ENCODE measurements at places on chromosomes 6 and 20.
A peak's percentile ranks its signal among the peaks of the same experiment; 100 is the strongest.

GRCh38 chr6:143598466-143599080, 79.2 kb upstream of the PHACTR2 start:
- DNase-seq = peak; percentile 30
- H3K4me3 ChIP-seq = no peak overlapping the region
- H3K36me3 ChIP-seq = peaks cover 10% of the 10 kb centered on the region

DNA sequence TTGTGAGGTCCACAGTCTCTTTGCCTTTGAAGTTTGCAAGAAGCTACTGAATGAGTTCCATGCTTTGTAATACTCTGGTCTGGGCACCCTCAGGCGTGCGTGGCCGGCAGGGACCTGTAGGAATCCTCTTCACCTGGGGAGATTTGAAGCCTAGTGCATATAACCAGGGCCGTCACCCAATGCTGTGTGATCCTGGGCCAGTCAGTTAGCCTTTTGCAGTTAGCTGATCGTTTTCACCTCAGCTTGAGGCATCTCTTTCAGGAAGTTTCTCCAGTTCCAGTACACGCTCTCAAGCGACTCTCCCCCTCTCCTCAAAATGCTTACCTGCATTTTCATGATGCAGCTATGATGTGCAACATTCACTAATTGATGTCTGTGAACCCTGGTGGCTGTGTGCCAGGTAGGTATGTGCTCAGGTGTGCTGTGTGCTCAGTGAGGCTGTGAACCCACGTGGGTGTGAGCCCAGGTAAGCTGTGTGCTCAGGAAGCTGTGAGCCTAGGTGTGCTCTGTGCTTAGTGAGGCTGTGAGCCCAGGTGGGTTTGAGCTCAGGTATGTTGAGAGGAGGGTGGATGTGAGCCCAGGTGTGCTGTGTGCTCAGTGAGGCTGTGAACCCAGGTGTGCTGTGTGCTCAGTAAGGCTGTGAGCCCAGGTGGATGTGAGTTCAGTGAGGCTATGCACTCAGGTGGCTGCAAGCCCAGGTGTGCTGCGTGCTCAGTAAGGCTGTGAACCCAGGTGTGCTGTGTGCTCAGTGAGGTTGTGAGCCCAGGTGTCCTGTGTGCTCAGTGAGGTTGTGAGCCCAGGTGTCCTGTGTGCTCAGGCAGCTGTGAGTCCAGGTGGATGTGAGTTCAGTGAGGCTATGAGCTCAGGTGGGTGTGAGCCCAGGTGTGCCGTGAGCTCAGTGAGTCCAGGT, 120.4 kb downstream of the PHACTR3 start:
- H3K36me3 ChIP-seq = no peaks in the 10 kb centered on the region
- H3K4me1 ChIP-seq = no peaks in the 10 kb centered on the region
- no peak for DNase-seq
- H3K27ac ChIP-seq = no peak overlapping the region
- no peaks in the 10 kb centered on the region for H3K27me3 ChIP-seq

DNA sequence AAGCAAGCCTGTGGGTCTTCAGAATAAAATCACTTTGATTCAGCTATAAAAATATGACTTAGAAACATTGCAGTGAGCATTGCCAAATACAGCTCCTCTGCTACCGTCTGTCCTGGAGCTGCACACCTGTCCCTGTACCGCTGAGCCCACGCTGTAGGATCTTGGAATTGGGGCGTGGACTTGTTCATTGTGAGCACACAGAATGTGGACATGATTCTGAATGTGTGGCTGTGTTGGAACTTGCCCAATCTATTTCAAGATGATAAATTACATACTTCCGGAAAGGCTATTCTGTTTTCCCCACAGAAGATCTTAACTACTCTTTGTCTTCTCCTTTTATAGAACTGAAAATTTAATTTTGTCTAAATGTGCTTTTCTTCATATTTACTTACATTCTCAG, 107.3 kb downstream of the UST start:
- DNase-seq = no peak
- peaks cover 6% of the 10 kb centered on the region for H3K27me3 ChIP-seq
- no peak overlapping the region for H3K4me3 ChIP-seq
- H3K27ac ChIP-seq = no peak overlapping the region
- H3K4me1 ChIP-seq = no peaks in the 10 kb centered on the region

DNA sequence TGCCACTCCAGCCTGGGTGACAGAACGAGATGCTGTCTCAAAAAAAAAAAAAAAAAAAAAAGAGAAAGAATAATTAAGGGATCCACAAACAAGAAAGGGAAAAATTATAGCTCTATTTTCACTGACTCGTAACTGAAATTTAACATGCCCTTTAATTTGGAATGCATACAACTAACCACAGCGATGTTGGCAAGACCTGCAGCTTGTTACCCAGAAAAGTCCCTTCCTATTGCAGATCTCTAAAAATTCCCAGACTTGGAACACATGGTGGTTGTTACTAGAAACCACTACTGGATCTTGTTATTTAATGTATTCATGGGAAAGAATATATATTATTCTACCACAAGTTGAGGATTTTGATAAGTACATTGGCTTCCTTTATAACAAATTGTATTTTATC, 27.8 kb upstream of the SMIM28 start:
- no peaks in the 10 kb centered on the region for H3K4me1 ChIP-seq
- peaks cover 18% of the 10 kb centered on the region for H3K27me3 ChIP-seq
- no peak for DNase-seq
- H3K27ac ChIP-seq = no peak overlapping the region

- H3K4me3 ChIP-seq = no peak overlapping the region
- peaks cover 8% of the 10 kb centered on the region for H3K4me1 ChIP-seq
- H3K27ac ChIP-seq = no peak overlapping the region
- no peaks in the 10 kb centered on the region for H3K36me3 ChIP-seq
- no peak for DNase-seq
- H3K27me3 ChIP-seq = peaks cover 7% of the 10 kb centered on the region
These were observed 23.4 kb downstream of the ZBTB46 start for GRCh38 chr20:63807654-63808053.

GRCh38 chr6:126427713-126428112, 87.8 kb downstream of the CENPW start:
- no peaks in the 10 kb centered on the region for H3K4me1 ChIP-seq
- no peaks in the 10 kb centered on the region for H3K36me3 ChIP-seq
- no peak for DNase-seq
- H3K27ac ChIP-seq = no peak overlapping the region
- H3K4me3 ChIP-seq = no peak overlapping the region

DNA sequence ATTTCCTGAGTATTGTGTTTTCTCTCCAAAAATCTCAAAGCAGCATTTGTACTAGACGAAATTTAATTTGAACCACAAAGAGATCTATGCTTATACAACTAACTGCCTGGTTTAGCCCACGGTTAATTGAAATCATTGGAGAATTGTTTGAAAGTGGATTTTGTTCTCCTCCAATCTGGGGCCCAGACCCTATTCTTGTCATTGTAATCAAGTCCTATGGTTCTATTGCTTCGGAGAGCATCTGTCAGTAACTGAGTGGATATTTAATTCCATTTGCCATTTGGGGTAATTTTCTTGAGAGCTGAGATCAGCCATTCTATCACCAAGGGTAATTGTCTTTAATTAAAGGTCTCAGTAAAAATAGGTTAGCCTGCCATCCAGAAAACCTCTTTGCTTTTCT, 117.0 kb upstream of the KCNG1 start:
- H3K4me1 ChIP-seq = no peaks in the 10 kb centered on the region
- H3K27ac ChIP-seq = no peak overlapping the region
- peaks cover 11% of the 10 kb centered on the region for H3K27me3 ChIP-seq
- DNase-seq = no peak
- no peak overlapping the region for H3K4me3 ChIP-seq

DNA sequence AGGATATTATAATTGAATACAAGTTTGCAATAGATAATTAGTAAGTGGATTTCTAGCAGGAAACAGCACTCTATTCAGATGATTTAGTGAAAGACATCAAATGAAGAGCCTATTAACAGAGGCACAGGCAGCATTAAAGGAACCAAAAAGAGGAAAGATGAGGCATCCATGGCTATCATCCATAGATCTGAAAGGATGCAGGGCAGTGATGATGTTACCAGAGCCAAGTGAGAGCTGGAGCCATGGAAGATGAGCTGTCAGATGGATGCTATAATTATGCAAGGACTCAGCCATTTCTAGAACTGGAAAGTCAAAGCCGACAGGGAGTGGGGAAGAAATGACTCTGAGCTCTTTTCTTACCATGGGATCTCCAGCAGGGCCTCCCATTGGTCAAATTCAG, 66.8 kb upstream of the ANKEF1 start:
- H3K27me3 ChIP-seq = peaks cover 4% of the 10 kb centered on the region
- H3K4me1 ChIP-seq = no peaks in the 10 kb centered on the region
- DNase-seq = no peak
- H3K36me3 ChIP-seq = no peaks in the 10 kb centered on the region

DNA sequence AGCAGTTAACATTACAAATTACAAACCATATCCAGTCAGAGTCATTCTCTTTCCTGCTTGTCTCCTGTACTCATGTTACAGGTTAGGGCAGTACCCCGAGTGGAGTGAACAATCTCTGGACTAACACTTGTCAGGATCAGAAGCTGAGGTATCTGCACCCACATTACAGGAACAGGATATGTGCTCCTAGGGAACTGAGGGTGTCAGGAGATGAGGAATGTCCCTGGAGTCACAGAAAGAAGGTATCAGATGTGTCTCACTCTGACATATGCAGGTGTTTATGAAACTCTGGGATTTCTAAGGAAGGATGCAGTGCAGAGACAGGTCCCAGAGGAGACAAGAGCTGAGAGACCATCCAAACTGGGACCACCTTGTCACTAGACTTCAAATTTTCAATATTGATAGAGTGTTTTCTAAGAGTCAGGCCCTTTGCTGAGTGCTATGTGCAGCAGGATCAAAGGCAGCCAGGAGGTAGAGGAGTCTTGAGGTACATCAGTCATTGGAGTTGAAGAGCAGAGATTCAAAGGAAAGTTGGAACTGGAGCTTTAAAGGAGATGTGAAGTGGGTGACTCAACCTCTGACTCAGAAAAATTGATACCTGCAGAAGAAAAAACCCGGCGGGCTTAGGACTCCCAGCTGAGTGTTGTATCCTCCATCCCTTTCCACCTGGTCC, 12.6 kb downstream of the HLA-DPB1 start:
- peaks cover 5% of the 10 kb centered on the region for H3K27me3 ChIP-seq
- H3K27ac ChIP-seq = no peak overlapping the region
- no peak for DNase-seq
- H3K4me1 ChIP-seq = no peaks in the 10 kb centered on the region
- H3K4me3 ChIP-seq = no peak overlapping the region

- H3K36me3 ChIP-seq = peaks cover 6% of the 10 kb centered on the region
- no peak for DNase-seq
- no peak overlapping the region for H3K27ac ChIP-seq
- no peak overlapping the region for H3K4me3 ChIP-seq
These were observed 43.2 kb upstream of the PNRC1 start for GRCh38 chr6:89037141-89037900.

- no peaks in the 10 kb centered on the region for H3K27me3 ChIP-seq
- H3K27ac ChIP-seq = no peak overlapping the region
- H3K4me3 ChIP-seq = no peak overlapping the region
- peaks cover 4% of the 10 kb centered on the region for H3K36me3 ChIP-seq
These were observed 10.7 kb downstream of the TRAM2 start for GRCh38 chr6:52566201-52566600.

DNA sequence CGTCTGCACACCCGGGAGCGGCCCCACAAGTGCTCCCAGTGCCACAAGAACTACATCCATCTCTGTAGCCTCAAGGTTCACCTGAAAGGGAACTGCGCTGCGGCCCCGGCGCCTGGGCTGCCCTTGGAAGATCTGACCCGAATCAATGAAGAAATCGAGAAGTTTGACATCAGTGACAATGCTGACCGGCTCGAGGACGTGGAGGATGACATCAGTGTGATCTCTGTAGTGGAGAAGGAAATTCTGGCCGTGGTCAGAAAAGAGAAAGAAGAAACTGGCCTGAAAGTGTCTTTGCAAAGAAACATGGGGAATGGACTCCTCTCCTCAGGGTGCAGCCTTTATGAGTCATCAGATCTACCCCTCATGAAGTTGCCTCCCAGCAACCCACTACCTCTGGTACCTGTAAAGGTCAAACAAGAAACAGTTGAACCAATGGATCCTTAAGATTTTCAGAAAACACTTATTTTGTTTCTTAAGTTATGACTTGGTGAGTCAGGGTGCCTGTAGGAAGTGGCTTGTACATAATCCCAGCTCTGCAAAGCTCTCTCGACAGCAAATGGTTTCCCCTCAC, 21.0 kb downstream of the PRDM1 start:
- peaks cover 65% of the 10 kb centered on the region for H3K36me3 ChIP-seq
- no peak for DNase-seq
- H3K27ac ChIP-seq = no peak overlapping the region
- peaks cover 3% of the 10 kb centered on the region for H3K27me3 ChIP-seq
- no peak overlapping the region for H3K4me3 ChIP-seq

GRCh38 chr6:28742668-28743270, 181.0 kb downstream of the TRIM27 start:
- peaks cover 56% of the 10 kb centered on the region for H3K27me3 ChIP-seq
- no peak overlapping the region for H3K4me3 ChIP-seq
- H3K36me3 ChIP-seq = peaks cover 3% of the 10 kb centered on the region
- H3K4me1 ChIP-seq = peaks cover 9% of the 10 kb centered on the region
- no peak overlapping the region for H3K27ac ChIP-seq

- peaks cover 22% of the 10 kb centered on the region for H3K36me3 ChIP-seq
- H3K27me3 ChIP-seq = no peaks in the 10 kb centered on the region
- no peak overlapping the region for H3K4me3 ChIP-seq
- DNase-seq = no peak
- H3K27ac ChIP-seq = no peak overlapping the region
These were observed 3.5 kb upstream of the VWA7 start for GRCh38 chr6:31780507-31781243.

- H3K4me3 ChIP-seq = no peak overlapping the region
- no peak for DNase-seq
- no peaks in the 10 kb centered on the region for H3K27me3 ChIP-seq
These were observed 165.4 kb downstream of the SYNDIG1 start for GRCh38 chr20:24634855-24635254.

GRCh38 chr6:145147981-145148749, 587.2 kb downstream of the EPM2A start:
- no peaks in the 10 kb centered on the region for H3K4me1 ChIP-seq
- no peak overlapping the region for H3K27ac ChIP-seq
- H3K36me3 ChIP-seq = no peaks in the 10 kb centered on the region
- H3K4me3 ChIP-seq = no peak overlapping the region
- no peak for DNase-seq

- H3K27me3 ChIP-seq = peaks cover 55% of the 10 kb centered on the region
- no peaks in the 10 kb centered on the region for H3K4me1 ChIP-seq
- no peak overlapping the region for H3K27ac ChIP-seq
- no peaks in the 10 kb centered on the region for H3K36me3 ChIP-seq
- no peak for DNase-seq
- no peak overlapping the region for H3K4me3 ChIP-seq
These were observed 6.1 kb upstream of the LAMP5 start for GRCh38 chr20:9508240-9508661.

All from activated CD4-positive, alpha-beta T cell treated with anti-CD3 and anti-CD28 coated beads, Interleukin-2, amount 10 ng/mL, durations not matched to agents 7 days and 5 days (primary cell).